ENCODE measurements at places on chromosomes 12 and 14. TPM values are rescaled to one million over a fixed set of nuclear protein-coding genes. Genes with fewer than 3 reads are reported as not detected.

- DNase-seq = no peak
Observed at GRCh38 chr14:91205459-91205858, 39.0 kb downstream of the GPR68 start.

DNA sequence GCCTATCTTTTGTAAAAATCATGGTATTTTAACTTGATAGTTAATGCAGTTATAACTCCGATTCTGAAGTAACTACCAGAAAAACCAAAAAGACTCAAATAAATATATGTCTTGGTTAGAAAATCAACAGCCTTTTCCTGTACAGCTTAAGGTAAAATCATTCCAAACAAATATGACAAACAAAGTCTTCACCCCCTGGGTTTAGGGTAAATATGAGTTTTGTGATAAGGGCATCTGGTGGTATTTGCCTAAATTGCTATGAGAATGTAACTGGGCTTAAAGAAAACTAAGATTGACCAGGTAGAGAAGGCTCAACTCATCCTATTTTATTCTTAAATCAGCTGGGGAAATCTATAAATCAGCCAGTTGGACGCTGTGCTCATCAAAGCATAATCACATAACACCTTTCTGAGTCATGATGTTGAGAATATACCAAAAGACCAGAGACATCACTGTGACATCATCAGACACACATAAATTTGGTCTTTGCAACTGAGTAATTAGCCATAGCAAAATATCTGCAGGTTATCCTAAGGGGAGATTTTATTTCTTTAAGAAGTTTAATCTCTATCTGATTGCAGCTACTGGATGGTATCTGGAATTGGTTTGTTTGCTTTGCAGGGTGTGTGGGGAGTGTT lies 133.9 kb downstream of the STXBP6 start:
- no peak for DNase-seq

DNA sequence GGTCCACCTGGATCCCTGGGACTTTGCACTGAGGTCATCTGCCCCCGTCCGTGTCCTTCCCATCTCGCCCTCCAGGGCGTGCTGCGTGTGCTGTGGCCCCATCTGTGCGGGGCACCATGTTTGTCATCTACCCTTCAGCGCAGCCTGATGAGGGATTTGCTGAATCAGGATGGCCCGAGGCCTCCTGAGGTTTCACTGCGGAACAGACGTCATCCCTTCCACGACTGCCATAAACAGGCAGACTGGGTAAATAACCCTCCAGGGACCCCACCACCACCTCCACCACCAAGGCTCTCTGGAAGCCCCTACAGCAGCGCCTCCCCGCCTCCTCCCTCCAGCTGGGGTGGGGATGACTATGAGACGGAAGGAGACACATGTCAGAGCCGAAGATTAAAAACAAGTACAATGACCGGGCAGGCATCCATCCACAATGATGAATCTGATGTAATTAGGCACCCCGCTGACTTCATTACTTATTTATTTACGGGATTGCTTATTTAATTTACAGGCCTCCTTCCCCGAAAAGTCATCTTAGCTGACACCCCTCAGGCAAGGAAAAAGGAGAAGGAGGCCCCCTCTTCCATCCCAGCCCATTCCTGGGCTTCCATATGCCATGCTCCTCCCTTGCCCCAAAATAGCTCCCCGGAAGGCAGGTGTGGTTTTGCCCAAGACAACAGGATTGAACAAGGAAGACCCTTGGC lies 39.4 kb downstream of the NCOR2 start:
- DNase-seq = no peak

Gene LRTM2
- total RNA-seq = not detected

GRCh38 chr12:5944053-5944452 lies 1.0 kb downstream of the ANO2 start:
- DNase-seq = no peak

Gene STAB2
- 0.11 TPM for total RNA-seq

DNA sequence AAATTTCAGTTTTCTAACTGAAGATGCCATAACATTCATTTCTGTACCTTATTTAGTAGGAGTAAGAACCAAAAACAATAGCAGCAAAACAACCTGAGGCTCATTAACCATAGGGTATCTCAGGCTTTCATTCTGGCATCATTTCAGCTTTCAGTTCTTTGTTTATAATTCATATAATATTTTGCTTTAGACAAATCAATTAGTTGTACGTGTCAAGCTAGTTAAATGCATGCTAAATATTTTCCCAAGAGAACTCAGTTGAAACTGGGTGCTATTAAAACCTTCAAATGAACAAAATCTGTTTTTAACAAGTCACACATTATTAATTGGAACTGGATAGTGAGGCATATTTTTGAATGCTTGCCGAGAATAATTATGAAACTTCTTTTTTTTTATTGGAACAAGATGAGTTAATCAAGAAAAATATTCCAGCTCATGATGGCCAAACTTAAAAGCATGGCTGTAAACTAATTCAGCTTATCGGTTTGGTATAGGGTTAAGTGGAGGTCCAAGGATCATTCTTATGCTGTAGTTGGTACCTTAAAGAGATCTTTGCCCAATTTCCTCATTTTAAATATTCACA lies 442.7 kb downstream of the BTG1 start:
- no peak for DNase-seq

DNA sequence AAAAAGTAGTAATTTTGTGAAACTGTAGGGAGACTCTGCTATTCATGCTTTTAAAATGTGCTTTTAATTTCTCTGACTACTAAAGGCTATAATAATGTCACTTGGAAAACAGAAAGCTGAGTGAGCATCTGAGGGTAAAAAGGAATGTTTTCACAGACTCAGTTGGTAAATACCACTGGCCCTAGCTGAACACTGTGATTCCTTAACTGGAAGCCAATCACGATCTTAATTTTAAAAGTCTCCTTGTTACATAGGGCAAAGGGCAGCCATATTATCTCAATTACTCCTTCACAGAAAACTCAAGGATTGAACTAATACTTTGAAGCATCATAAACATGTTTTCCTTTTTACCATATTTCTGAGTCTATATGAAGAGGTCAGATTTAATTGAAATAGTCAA lies 41.9 kb downstream of the PAWR start:
- no peak for DNase-seq

Gene KLHL33
- total RNA-seq = 0.62 TPM

Gene RNFT2
- total RNA-seq = 1.0 TPM

- DNase-seq = no peak
Observed at GRCh38 chr12:71252473-71252872, 94.7 kb upstream of the TSPAN8 start.

DNA sequence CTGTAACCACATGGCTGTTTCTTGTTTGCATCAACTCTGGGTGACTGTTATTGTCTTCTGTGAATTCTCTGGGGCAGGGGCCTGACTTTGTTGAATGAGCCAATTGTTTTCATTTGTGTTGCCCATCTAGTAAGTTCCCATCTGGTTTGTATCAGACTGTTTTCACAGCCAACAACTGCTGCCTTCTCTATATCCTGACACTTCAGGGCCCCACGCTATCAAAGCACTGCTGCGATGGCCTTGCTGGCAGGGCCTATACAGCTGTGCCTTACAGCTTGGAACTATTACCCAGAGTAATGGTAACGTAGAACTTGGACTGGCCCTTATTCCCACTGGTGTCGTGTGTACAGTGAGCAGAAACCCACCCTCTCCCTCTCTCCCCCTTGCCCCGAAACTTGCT lies 104.3 kb upstream of the DACT1 start:
- DNase-seq = no peak
